Esophagus squamous epithelium (tissue), 5 donors: ENCODE measurements at places on chromosomes 1 and 21.

- no peak for DNase-seq
Measured at GRCh38 chr1:207962716-207963426, 51.9 kb upstream of the CD34 start.

DNA sequence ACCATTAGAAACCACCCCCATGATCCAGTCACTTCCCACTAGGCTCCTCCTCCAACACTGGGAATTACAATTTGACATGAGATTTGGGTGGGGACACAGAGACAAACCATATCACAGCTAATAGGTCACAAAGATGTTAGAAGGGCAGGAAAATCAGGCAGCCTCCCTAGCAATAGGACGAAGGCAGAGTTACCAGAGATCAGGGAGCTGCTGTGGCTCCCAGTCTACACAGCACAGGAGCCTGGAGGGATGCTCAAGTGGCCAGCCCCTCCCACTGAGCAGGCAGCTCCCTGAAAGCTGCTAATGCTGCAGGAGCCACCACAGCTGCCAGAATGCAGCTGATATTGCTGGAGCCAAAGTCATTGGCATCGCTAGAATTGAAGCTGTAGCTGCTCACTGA, 51.0 kb downstream of the CR1L start:
- DNase-seq, result no peak

- DNase-seq, result no peak
Measured at GRCh38 chr1:224226849-224227502, 43.9 kb downstream of the DEGS1 start.

- DNase-seq, result no peak
Measured at GRCh38 chr1:213905344-213905743, 82.4 kb upstream of the PROX1 start.

DNA sequence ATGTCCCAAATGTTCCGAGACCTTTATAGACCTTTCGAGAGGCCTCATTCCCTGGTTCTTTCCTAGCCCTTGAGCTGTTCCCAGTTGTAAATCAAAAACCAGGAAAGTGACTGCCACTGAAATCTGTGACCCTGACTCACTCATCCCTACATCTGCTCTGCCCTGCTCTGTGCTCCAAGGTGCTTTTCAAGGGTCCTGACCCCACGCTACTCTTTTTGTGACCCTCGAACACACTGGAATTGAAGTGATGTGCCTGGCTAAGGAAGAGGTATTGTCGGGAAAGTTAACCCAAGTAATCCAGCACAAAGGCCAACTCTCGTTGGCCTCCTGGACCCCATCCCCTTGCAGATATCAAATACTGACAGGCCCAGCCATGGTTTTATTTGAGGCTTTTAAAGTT, 244.4 kb downstream of the HHAT start:
- DNase-seq, result no peak

- no peak for DNase-seq
Measured at GRCh38 chr1:175784831-175785230, 41.4 kb upstream of the TNR start.

- no peak for DNase-seq
Measured at GRCh38 chr1:173043253-173043652, 7.5 kb downstream of the TNFSF18 start.

- DNase-seq, result no peak
Measured at GRCh38 chr1:248897412-248898337, 8.4 kb upstream of the PGBD2 start.

DNA sequence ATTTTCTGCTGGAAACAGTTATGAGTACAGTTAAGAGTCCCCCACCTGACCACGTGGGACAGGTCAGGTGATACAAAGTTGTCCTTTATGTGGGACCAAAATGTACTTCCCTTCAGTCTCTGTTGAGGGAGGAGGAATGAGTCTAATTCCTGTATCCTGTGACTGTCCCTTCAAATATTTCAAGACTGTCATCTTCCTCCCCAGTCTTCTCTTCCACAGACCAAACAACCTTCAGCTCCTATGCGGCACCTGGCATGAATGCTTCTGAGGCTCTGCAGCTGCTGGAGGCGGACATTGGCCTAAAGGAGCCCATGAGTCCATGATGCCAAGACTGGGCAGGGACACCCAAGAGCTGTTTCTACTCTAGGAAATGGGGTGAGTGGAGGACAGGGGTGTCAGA, 72.1 kb upstream of the SIM2 start:
- no peak for DNase-seq

DNA sequence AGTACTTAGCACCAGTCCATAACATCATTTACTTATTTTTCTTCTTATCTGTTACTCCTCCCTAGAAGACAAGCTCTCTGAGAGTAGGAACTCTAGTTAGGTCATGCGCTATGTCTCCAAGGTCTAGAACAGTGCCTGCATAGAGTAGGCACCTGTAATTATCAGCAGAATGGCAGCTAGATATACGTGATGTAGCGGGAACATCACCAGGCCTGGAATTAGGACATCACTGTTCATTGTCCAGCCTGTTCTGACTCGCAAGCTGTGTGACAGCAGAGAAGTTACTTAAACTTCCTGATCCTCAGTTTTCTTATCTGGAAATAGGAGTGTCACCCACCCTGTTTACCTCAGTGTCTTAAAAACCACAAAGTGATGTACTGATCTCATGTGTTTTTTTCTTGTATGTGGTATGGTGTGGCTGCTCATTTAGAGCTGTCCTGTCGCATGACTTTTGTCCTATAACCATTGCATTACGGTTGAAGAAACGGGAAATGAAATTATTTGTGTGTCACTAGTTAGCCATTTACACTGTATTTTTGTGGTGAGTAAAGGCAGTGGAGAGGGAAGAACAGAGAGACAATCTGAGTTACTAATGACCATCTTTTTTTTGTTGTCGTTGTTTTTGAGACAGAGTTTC, 37.1 kb upstream of the EXO1 start:
- DNase-seq, result no peak

DNA sequence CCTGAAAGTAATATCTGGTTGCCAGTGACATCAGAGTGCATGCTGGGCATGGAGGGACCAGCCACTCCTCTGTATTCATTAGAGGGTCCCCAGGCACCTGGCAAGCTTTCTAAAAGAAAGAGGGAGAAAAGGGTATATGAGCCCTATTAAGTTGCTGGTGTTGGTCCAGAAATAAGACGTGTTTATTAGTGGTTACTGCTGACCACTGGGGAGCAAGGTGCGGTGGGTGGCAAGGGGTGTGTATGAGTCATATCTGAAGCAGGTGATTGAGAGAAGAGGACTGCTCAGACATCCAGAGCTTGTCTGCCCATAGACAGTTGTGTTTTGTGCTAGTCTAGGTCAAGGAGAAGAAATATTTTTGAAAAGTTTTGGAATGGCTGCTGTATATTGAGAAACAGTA, 298.1 kb downstream of the TM2D1 start:
- no peak for DNase-seq

- no peak for DNase-seq
Measured at GRCh38 chr1:233327651-233328141, at the start of gene MAP3K21. TSS of gene MAP3K21 (plus strand) at chr1:233327724. CDS start at chr1:233328029, 305 bp downstream.

DNA sequence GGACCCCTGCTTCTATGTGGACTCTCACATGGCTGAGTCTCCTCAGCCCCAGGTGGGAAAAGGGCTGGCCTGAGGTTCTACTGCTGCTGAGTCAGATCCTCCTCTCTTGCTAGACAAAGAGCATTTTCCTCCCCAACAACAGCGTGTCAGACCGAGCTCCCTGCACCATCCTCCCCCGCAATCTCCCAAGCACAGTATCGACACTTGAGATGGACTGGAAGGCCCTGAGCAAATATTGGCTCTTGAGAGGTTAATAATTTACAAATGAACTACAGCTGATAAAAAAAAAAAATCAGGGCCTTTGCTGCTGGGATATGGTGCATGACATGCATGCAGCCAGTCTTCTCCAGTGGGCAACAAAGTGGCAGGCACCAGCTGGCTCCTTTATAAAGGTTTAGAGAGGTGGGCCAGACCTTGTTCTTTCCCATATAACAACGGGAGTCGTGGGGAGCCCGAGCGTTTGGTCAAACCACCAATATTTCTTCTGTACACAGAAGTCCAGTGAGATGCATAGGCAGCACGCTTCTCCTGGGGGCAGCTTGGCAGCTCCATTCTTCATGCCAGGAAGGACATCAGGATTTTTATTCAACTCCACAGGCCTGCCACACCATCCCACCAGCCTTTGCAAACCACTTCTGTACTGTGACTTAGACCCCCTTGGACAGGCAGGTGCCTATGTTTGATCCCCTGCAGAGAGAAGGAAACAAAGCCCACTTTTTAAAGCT, 55.4 kb upstream of the CAMK1G start:
- no peak for DNase-seq

DNA sequence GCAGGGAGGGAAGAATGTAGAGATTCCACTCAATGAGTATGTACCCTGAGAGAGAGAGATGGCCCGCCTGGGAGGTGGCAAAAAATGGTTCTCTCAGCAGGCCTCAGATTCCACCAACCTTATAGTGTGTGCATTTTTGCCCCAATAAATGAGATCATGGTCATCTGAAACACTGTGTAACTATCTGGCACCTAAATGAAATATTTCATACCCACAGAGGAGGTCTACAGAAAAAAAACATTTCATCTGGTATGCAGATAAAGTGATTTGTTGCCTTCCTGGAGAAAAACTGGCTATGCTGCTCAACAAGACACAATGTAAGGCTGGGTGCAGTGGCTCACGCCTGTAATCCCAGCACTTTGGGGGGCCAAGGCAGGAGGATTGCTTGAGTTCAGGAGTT, 4.9 kb downstream of the TMCO2 start:
- DNase-seq, result no peak

GRCh38 chr1:58927041-58927721, 143.3 kb upstream of the JUN start:
- no peak for DNase-seq

DNA sequence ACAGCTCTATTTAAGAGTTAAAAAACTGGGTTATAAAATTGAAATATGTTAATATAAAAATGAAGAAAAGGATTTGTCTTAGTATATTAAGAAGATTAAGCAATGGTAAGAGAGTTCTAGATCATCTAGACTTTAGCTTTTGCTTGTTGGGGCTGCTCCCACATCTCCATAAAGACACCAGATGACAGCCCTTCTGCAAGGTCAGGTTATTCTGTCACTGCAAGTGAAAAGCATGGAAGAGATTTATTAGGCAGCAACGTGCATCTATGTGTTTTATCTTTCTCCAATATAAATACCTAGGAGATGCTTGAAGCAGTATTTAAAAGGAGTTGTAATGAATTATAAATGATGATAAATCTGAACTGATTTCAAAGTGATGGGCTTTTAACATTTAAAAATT, 1560.4 kb downstream of the AMY1C start:
- DNase-seq, result no peak
